ENCODE measurements at places on chromosomes 2 and 18.

DNA sequence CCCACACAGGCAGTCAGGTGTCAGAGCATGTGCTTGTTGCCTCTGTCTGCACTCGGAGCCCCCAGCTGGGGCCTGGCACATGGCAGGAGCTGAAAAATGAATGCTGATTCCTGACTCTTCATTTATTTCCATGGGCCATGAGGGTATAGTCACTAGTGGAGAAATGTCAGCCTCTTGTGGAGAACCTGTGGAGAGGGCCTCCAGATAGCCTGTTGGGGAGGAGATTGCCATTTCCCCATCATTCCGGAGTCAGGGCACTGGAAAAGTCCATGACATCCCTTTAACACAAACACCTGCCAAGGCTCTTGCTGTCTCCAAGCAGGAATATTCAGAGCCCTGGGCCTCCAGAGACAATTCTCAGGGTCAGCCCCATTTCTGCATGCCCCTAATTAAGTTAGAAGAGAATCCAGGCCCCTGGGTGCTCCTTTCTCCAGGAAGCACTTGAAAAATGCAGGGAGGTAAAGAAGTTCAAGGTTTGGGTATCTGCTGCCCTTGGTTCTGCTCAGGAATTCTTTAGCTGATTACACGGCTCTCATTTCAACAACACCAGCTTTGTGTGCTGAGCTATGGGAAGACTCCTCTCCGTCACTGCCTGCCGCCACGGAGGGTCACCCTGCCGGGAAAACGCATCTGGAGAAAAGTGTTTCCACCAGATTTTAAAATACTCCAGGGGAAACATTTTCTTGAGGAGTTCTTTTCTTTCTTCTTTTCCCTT is 311.3 kb downstream of the MYCN start:
- no peak for DNase-seq

GRCh38 chr2:162282765-162283425 is 35.6 kb downstream of the IFIH1 start:
- DNase-seq, result no peak

DNA sequence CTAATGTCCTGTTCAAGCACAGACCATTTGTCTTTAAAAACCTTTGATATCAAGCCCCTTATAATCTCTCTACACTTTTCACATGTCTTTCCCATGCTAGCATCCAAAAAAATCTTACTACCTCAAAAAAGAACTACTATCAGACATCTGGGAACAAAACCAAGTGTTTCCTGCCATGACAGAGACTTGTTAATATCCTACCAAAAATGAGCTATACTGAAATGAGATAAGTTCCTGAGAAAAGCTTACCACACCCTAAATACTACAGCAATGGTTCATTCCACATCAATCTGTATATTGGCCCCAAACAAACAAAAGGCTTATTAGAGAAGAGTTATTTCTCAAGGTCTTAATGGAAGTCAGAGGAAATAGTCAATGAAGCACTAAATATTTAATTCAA is 230.1 kb downstream of the DYM start:
- no peak for DNase-seq

DNA sequence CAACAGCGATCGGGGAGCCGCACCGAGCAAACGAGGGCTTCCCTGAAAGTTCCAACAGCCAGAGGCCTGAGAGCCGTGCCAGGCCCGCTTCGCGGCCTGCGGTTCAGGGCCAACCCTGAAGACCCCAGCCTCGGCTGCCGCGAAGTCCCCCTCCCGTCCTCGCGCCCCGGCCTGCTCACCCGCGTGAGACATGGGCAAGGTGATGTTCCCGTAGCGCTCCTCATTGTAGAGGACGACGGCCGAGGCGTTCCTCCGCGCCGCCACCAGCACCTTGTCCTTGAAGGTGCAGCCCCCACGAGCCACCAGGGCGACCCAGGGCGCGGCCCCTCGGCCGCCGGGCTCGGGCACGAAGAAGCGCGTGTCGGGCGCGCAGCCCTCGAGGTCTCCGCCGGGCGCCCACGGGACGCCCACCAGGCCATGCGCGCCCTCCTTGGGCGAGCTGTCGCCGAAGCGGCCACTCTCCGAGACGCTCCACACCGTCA is 510 bp downstream of the RNF149 start:
- DNase-seq, result peak; percentile 22

DNA sequence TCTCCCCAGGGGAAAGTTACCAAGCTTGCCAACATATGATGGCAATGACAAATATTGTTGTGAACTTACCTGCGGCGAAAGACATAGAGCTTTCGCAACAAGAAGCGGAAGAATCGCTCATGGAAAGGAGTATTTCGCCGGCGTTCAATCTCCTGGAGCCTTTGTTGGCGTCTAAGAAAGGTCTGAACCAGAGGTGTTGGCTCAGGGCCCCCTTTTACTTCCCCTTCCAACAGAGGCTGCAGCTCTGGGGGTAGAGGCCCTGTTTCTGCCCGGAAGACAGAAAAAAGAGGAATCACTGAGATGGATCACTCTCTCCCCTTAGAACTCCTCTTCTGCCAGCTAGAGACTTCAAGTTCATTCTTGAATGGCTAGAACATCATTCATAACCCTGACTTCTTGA is 10.8 kb downstream of the GGCX start:
- DNase-seq, result no peak

GRCh38 chr2:130345091-130345490 is 2.4 kb downstream of the IMP4 start:
- no peak for DNase-seq

- no peak for DNase-seq
Observed at GRCh38 chr2:38734299-38735058, 16.7 kb downstream of the SRSF7 start.

DNA sequence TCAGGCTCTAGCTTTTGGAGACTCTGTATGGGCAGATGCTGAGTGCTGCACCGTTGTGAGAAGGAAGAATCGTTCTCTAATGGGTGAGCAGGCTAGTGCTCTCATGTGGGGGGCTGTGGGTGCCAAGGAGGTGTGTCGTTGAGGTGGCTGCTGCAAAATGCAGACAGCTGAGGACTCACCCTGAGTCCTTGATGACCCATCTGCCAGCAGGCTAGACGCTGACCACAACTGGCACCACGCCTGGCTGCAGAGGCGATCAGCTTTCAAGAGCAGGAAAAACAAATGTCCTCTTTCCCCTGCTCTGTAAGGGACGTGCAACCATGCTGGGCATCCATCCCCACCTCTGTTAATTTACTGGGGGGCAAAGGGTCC is 48.2 kb downstream of the HAUS1 start:
- no peak for DNase-seq

GRCh38 chr18:77250926-77251729 is 1.5 kb downstream of the GALR1 start:
- DNase-seq, result no peak

DNA sequence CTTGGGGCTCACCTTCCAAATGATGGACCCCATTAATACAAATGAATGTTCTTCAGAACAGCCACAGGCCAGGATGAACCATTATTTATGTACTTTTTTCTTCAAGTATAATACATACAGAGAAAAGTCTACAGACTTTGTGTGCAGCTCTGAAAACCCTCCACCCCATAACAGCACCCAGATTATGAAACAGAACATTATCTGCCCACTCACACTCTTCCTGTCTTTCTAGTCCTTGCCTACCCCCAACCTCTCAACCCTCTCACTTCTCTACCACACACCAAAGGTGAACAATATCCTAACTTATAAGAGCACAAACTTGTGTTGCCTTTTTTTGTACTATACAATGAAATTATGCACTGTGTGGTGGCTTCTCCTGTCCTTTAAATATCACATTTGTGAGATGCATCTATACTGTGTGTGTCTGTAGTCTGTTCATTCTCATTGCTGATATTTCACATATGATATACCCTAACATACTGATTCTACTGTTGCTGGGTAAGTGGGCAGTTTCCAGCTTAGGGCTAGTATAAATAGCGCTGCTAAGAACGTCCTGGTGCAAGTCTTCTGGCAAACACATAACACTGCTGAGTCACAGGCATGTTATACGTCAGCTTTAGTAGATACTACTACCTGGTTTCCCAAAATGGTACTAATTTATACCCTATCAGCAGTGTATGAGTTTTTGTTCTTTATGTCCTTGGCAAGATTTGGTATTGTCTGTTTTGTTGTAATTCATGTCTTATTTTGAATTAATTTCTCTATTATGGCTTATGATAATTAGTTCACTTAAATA is 1.0 kb upstream of the NPHP1 start:
- DNase-seq, result no peak

DNA sequence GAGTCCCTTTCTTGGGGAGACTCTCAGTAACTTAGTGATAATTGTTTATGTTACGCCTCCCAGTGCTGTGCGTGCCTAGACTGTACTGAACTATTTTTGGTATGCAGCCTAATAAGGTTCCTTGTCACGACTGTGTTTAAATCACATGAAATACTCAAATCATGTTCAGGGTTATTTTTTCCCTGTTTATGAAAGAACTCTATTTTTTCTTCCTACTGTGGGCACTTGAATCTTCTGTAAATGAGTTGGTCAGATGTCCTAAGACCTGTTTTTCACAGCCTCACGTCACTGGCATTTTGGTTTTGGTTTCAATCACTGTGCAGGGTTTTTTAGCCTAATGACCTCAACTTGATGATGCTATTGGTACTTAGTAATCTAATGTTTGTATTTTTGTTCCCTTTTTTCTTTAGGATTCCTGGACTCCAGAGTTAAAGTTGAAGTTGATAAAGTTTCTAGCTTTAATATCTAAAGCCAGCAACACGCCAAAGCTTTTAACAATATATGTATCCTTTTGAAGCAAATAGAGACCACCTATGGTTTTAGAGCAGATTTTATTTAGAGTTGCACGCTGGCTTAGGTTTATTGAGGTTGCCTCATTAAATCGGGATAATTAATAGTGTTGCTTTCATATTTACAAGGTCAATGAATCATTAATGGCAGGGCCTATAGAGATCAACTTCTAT is 24.0 kb downstream of the ARMC9 start:
- no peak for DNase-seq

DNA sequence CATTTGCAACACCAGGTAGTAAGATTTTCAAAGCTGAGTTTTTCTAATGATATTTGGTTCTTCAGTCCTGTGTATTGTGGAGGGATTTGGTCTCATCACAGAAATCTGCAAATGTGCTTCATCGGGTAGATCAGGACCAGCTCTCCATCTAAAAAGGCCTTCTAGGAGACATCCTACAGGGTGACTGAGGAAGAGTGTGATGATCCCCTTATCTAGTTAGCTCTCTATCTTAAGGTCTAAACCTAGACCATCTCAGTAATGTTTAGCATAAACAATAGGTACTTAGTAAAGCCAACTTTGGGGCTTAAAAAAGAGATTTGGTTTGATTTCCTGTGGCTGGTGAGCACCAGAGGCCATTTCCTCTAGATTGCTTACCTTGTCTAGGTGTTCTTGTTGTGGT is 145.2 kb downstream of the PRPF40A start:
- no peak for DNase-seq

DNA sequence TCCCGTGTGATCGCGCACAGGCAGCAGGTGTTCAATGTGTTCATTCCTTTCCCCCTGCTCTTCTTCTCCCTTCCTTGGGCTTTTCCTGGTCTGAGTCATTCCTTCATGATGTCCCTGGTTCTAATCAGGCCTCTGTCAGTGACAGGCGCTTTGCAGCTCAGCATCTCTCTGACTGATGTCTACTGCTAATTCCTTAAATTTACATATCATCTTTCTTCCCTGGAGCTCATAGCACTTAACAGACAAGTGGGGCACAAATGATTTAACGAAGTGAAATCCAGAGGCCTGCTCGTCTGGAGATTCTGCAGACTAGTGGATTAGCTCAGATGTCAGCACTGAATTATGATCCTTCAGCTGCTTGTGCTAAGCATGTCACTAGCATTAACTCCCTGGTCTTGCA is 77.9 kb downstream of the NRP2 start:
- peak; percentile 43 for DNase-seq

GRCh38 chr18:74217476-74218143 is 69.3 kb downstream of the TIMM21 start:
- DNase-seq, result no peak

DNA sequence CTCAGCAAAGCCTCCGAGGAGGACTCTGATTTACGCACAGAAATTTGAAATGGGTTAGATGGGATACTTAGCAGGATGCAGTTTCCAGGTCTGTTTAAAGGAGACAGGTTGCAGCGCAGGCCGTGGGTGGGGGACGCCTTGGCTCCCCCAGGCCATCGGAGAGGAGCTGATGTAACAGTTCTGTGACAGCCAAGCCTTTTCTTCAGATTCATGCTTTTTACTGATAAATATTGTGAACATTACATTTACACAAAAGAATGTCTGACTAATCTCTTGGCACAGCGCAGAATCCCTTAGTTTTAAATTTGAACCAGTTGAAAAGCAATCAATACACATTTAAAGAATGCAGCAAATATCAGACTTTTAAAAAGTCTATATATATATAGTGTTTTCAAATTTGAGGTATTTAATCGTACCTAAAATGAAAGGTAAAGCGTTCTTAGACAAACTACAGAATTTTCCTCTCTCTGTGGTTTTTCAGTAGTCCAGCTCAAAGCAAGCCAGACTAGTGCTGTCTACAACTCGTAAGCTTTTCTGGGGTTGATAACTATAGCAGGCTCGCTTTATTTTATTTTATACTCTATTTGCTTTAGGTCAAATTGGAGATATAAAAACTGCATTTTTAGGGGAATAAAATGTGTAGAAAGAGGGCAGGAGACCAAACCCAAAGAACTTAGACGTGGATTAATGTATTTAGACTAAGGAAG is 221.9 kb downstream of the PIEZO2 start:
- DNase-seq, result no peak

- peak; percentile 23 for DNase-seq
Observed at GRCh38 chr2:205706769-205707381, 24.6 kb downstream of the NRP2 start.

DNA sequence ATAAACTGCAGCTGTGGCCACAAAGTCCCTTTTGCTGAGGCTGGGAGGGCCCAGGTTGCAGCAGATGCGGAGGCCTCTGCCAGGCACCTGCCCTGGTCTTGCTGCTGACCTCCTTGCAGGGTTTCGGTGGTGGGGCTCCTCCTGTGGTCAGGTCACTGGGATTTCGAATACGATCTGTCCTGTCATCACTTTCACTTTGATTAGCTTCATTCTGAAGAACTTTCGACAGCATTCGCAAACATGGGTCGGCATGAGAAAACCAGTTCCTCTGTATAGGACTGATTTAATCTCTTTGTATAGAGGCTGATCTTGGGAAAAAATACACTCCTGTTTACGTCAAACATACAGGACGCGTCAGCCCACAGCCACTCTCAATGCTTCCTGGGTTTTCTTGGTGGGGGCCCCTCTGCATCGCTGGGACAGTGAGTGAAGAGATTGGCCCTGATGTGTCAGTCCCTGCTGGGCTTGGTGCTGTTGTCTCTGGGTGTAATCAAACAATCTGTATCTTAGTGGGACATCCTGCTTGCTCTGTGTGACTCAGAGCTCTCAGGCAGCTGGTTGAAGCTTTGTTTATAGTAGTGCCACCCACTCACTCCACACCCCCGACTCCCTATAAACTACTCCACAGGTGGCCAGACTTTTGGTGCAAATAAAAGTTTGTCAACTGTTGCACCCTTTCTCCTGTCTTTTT is 209.4 kb upstream of the CXCR4 start:
- no peak for DNase-seq

- no peak for DNase-seq
Observed at GRCh38 chr2:85741211-85741832, 12.5 kb upstream of the ATOH8 start.

GRCh38 chr2:72431737-72432136 is 284.1 kb upstream of the CYP26B1 start:
- DNase-seq, result no peak

Data from NCI-H2171 treated with DMSO at 0.1 percent for 48 hours (cell line).